ENCODE measurements at places on chromosomes 7 and 10.

DNA sequence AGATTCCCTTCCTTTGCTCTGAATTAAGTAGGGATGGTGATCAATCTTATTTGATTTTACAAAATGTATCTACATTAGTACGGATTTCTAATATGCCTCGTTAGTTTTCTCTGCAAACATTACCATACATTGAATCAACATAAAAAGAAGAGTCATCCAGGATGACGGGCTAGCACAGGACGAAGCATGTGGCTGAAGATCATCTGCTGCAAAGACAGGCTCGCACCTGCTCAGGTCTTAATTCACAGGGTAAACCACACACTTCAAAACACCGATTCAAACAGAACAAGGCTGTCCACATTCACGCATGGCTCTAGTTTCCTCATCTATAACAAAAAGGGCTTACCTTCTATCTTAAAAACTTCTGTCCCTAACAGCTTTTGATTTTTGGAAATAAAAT lies 323.0 kb downstream of the PARD3 start:
- no peak for DNase-seq

DNA sequence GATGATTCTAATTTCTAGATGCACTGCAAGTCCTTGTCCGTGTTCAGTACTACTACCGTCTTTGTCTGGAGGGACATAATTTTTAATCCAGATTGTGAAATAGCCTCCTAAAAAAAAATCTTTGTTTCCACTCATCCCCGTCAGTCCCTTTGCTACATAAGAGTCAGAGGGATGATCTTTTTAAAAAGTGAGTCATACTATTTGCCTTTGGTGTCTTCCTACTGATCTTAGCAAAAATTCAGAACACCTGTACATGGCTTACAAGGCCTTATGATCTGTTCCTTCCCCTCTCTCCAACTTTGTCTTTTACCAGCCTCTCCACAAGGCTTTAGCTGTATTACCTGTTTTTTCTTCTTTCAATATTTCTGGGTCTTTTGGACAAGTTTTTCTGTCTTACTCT lies 173.5 kb downstream of the MLLT10 start:
- DNase-seq = no peak

DNA sequence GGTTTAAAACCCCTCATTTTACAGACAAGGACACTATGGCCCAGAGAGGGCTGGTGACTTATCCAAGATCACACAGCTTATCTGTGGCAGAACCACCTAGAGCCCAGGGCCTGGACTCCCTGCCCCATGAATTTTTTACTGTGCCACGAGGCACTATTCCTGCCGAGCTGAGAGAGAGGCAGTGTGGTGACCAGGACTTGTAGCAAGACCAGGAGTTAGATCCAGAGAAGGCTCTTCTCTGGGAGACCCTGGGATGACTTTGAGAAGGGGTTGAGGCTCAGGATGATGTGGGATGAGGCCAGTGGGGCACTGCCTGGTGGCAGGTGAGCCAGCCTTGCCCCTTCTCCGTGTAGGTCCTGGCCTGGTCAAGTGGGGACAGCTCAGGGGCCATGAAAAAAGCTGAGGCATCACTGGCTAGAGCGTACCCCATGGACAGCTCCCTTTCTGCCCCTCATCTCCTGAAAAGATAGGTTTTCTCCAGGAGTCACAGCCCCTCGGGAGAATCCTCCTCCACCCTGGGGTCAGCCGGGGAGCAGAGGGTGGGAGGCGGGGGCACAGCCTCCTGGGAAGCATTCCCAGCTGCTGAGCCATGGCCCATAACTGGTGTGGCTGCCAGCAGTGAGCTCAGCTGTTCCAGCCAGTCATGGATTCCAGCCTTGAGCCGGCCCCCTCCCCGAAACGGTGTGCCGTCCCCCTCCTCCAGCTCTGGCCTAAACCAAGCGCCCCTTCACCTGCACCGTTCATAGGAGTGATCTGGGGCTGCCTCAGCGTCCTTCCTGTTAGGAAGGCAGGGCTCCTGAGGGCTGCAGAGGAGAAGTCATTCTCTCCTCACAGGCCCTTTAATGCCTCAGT lies 5.8 kb downstream of the FLNC start:
- no peak for DNase-seq

- DNase-seq = no peak
These were observed 14.3 kb downstream of the SFRP5 start for GRCh38 chr10:97757471-97757870.

DNA sequence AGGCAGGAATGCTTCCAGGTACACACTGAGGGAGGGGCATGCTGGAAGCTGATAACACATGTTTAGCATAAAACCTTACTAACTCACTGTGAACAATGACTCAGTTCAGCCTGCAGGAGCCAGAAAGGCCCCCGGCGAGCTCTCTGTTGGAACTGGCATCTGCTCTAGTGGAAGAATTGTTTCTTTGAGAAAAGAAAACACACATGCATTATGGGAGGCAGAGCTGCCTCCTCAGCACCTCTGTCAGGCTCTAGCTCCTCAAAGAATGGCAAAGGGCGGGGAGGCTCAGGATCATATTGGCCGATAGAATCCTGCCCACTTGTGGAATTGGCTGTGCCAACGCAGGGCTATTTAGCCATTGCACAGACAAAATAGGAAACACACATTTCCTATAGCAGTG lies 338.3 kb downstream of the CXCL12 start:
- DNase-seq = no peak
